ENCODE measurements at places on chromosomes 7 and 10.

GRCh38 chr7:34584526-34584925 lies 73.5 kb upstream of the NPSR1 start:
- DNase-seq: no peak

DNA sequence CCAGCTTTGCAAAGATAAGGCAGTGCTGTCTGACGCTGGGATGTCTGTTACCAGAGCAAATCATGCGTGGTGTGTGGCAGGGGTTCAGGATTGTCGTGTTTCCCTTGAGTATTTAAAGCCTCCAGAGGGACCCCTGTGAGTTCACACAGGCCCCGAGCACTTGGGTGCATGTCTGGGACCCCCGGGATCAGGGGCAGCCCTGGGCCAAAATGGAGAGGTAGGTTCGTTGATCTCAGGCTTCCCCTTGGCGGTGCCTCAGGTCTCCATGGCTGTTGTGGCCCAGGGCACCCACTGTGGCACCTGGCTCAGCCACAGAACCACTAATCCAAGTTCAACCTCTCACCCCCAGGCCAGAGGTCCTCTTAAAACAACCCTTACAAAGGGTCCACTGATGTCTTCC lies 523.1 kb upstream of the DPP6 start:
- no peak for DNase-seq

GRCh38 chr10:88116481-88116880 lies 253.1 kb downstream of the PTEN start:
- no peak for DNase-seq

- DNase-seq: no peak
These were observed 19.9 kb downstream of the LMTK2 start for GRCh38 chr7:98126311-98127142.

DNA sequence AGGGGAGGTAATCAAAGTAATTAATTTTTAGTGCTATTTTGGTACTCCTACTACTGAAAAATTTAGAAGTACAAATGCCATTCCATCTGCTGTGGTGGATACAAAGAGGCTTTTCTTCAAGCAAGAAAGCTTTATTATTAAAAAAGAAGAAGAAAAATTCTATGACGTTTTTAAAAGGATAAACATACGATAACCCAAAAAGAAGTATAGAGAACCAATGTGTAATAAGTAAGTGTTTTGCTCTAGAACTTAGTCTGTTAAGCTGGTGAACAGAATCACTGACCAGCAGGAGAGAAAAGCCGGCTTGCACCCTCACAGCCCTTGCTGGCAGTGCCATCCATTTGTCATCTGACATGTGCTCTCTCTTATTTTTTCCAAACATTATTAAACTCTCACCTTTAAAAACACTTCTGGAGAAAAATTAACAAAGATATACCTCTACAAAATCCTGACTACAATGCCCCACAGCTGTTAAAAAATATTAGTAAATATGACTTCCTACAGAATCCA lies 81.5 kb downstream of the SRPK2 start:
- DNase-seq: no peak

DNA sequence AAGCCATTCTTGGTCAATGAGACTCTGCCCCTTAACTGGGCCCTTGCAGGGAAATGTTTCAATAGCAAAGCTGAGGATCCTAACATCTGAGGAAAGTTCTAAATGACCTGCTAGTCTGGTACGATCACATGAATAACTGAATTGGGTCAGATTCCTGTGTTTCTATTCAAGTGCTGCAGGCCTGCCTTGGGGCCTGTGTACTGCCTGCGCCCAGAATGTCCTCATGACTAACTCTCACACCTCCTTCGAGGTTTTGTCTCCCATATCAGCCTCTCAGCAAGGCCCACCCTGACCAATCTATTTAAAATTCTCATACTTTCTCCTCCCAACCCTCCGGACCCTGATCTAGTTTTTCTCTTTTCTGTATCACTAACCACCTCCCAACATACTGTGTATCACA lies 4.4 kb downstream of the JAZF1 start:
- DNase-seq: no peak

DNA sequence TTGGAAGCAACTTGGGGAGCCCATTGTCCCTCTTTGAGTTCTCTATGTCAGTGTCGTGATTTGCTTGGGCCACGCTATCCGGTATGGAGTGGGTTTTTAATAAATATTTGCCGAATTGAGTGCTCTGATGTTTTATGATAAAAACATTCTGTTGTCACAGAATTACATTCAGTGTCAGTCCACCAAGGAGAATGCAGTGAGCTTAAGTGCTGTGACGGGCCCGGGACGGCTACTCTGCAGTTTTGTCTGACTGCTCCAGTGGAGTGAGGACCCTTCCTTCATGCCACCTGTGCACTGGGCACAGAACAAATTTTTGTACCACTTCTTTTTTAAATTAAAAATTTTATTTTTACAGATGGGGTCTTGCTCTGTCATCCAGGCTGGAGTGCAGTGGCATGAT lies 76.0 kb downstream of the CARD11 start:
- DNase-seq: no peak

GRCh38 chr10:81498011-81498551 lies 376.9 kb upstream of the NRG3 start:
- DNase-seq: no peak

- DNase-seq: no peak
These were observed 22.4 kb downstream of the STN1 start for GRCh38 chr10:103895411-103896186.

- DNase-seq: no peak
These were observed 97.1 kb downstream of the CSTF2T start for GRCh38 chr10:51602326-51602725.

- DNase-seq: no peak
These were observed 45.1 kb upstream of the LRRC4 start for GRCh38 chr7:128076196-128076795.

- DNase-seq: no peak
These were observed 1.2 kb downstream of the FOXK1 start for GRCh38 chr7:4683043-4683883.

DNA sequence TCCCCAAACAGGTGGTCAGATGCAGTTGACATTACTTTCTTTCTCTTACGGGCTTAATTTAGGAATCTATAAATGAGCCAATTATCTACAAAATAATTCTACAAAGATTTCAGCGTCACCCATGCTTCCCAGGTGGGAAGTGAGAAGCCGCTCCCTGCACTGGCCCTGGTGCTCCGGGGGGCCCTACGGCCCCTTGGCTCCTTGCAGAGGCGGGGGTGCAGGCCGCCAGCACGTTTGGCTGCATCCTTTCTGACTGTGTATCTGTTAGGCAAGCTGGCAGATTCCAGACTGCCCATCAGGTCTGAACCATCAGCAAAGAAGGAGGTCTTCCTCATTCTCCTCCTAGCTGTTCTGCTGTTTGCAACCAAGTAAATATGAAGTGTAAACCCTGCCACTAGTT lies 16.3 kb downstream of the VWC2 start:
- DNase-seq: no peak

DNA sequence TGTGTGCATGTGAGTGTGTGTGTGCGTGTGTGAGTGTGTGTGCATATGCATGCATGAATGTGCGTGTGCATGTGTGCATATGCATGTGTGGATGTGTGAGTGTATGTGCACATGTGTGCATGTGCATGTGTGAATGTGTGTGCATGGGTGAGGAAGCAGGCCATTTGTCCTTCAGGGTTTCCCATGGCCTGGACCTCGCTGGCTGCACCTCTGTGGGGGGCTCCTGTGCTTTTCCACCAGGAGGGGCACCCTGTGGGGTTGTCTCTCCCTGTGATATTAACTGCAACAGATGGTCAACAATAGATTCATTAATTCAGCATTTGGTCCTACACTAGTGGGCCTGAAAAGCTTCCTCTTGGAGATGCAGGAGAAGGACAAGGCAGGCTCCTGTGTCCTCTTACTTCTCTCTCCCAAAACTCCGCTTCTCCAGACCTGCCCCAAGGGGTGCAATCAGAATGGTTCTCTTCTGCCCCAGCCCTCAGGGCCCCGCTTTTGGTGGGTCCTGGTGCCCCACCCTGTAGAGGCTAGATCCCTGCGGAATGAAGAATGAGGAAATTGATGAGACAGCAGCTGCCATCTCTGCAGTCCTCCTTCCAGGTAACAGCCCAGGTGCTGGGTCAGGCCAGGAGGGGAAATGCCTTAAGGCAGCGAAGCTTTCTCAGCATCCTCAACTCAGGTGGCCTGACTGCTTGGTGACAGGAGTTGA lies 41.5 kb upstream of the NUB1 start:
- DNase-seq: no peak

GRCh38 chr10:131127138-131127589 lies 184.4 kb downstream of the TCERG1L start:
- DNase-seq: no peak

Data from cortex of kidney (tissue), 1 donor.